ENCODE measurements at places on chromosomes 1 and 21. TPM values are rescaled to one million over a fixed set of nuclear protein-coding genes. Genes with fewer than 3 reads are reported as not detected.
A peak's percentile ranks its signal among the peaks of the same experiment; 100 is the strongest.

GRCh38 chr1:176462674-176463378, at the start of gene PAPPA2:
PAPPA2 (plus strand) TSS chr1:176463175; CDS start chr1:176556323, 93,148 bp downstream.
- DNase-seq: no peak

The SIPA1L2 gene
- 7.8 TPM for total RNA-seq

GRCh38 chr1:162538815-162539431, 22.6 kb upstream of the UAP1 start:
- no peak for DNase-seq

- DNase-seq: no peak
Measured at GRCh38 chr1:9691691-9692090, 40.2 kb downstream of the PIK3CD start.

The EDN2 gene
- not detected for total RNA-seq

- no peak for DNase-seq
Measured at GRCh38 chr1:223691121-223691520, 21.2 kb upstream of the CAPN2 start.

DNA sequence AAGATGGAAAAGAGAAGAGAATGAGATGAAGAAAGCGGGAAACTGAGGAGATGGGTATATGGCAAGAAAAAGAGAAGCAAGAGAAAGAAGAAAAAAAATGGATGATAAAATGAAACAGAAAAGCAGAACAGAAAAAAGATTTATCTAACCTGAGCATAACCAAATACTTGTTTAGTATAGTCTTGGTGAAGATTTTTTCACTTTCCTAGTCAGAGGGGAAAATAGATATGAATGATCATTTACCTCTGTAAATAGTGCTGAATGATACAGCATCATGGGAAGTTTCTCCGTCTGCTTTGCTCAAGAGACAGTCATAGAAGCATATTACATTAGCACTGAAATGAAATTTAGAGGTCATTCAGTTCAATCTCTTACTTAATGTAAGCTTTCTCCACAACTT, 36.1 kb upstream of the PLPPR4 start:
- no peak for DNase-seq

GRCh38 chr1:201584471-201585092, 45.7 kb downstream of the NAV1 start:
- no peak for DNase-seq

The KRTAP12-2 gene
- total RNA-seq: not detected

The LCE1C gene
- not detected for total RNA-seq

- DNase-seq: no peak
Measured at GRCh38 chr1:14945132-14946010, 208.2 kb upstream of the TMEM51 start.

DNA sequence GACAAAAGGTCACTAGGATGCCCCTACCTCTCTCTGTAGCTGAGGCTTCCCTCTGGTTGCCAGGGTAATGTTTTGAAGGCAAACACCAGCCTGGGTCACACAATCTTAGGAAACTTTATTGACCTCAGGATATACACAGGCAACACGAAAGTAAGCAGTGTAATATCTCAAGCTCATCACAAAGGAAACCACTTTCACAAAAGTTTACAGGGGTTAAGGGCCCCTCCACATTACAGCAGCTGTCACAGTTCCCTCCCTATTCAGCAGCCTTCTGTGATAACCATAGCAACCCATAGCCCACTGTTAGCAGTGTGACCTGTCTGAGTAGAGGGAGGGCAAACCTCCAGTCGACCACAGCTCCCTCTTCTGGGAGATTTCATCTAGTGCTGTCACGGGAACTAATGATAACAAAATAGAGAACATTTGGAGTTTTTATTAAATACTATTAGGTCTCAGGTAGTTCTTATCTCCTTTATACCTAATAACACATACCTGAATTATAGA, 149.8 kb downstream of the PTPRC start:
- DNase-seq: peak; percentile 65

GRCh38 chr1:27868932-27869718, 3.2 kb upstream of the THEMIS2 start:
- DNase-seq: peak; percentile 78

DNA sequence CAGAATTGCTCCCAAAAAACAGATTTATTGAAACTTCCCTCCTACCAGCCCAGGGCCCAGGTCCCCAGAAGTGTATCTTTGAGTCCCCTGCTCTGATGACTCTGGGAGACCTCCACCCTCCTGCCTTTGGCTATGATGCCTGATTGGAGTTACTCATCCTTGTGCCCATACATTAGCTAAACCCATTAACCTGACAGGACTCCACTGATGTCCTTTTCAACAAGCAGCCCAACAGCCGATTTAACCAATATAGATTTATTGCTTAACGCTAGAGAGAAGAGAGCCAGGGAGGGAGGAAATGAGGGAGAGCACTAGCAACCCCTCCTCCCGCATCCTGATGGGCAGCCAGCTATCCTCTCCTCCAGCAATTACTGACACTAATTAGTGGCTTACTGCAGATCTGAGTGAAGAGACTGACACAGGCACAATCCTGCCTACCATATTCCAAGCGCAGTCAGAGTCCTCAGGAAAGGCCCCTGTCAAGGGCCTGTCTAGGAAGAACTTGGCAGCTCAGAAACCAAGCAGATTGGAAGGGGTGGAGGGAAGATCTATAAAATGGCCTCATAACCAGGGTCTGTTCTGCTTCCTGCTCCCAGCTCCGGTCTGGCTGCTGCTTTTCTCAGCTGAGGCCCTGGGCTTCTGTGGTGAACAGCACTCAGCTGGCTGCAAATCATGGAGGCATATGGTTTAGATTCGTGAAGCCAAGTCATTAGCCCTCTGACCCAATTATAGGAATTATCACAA, 484.5 kb upstream of the DAB1 start:
- DNase-seq: no peak

- no peak for DNase-seq
Measured at GRCh38 chr1:177859572-177859971, 110.3 kb downstream of the SEC16B start.

GRCh38 chr1:3539707-3540425, 71.4 kb downstream of the MEGF6 start:
- no peak for DNase-seq

The AJAP1 gene
- not detected for total RNA-seq

DNA sequence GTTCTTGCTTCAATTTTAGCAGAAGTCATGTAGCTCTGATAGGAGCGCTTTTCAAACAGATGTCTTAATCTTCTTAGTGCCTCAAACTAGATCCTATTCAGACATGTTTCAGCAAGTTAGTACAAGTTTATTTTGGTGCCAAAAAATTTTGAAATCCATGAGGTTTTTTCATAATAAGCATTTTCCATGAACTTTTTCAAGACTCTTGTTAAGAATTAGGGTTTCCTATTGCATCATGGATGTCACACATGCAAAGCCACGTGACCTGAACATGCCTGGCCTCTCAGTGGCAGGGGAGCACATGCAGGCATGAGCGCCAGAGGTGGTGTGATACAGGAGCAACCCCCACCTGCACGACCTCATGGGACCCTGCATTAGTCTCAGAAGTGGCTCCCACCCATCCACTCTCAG, 67.6 kb downstream of the POFUT2 start:
- DNase-seq: no peak

The RCSD1 gene
- total RNA-seq: 161 TPM

GRCh38 chr1:182173808-182174512, 112.4 kb upstream of the ZNF648 start:
- no peak for DNase-seq

The UQCRH gene
- total RNA-seq: 450 TPM

The DYNLT4 gene
- total RNA-seq: not detected

GRCh38 chr1:21042929-21043605, 133.6 kb downstream of the EIF4G3 start:
- no peak for DNase-seq

The ASCL5 gene
- not detected for total RNA-seq

The YRDC gene
- 28.0 TPM for total RNA-seq

The NPPA gene
- total RNA-seq: not detected

The CLCNKB gene
- total RNA-seq: not detected

DNA sequence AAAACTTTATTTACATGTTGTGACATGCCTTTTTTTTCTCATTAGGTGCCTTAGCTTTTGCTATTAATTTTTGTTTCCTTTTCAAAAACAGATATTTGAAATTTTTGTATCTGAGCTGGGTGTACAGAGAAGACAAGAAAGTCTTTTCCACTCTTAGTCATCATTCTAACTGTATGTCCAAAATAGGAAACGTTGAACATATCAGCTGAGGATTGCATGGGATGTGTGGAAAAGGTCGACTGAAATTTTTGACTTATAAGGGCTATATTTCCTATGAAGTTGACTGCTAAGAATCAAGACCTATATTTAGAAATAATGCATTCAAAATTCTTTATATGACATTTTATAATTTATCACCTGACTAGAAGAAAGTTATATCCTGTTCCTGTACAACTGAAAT, 270.0 kb upstream of the ZRANB2 start:
- no peak for DNase-seq

DNA sequence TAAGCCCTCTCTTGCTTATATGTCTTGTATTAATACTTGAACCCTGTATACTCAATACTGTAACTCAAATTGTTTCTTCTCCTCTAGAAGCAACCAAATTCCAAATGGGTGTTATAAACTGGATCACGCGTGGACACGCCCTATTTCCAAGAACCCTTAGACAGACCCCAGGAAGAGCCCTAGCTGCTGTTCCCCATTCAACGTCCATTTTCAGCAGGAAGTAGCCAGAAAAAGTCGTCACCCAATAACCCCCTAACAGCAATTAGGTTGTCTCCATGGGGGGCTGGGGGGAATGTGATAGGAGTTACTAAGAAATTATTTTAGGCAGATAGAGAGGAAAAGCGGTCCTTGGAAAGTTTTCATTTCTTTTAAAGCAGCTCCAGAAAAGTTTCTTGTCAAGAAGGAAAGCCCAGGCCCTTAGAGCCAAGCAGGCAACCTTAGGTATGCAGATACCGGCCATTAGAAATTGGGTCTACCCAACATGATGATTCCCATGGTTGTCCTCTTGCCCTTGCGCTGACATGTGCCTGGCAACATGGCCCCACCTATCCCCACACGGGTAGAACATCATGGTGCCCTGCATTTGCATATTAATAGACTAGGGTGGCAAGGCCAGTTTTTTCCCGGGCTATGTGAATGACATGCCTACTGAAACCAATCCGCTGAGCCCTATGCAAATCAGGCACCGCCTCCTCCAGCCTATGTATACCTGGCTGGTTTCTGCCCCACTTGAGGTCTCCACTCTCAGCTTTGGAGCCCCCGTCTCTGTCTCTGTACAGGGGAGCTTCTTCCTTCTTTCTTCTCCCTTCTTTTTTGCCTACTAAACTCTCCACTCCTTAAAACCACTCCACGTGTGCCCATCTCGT, 4.0 kb upstream of the CD46 start:
- DNase-seq: peak; percentile 77

The OR2G6 gene
- not detected for total RNA-seq

- DNase-seq: no peak
Measured at GRCh38 chr1:222202831-222203230, 345.1 kb downstream of the HHIPL2 start.

The LCA5L gene
- total RNA-seq: 1.8 TPM

- DNase-seq: no peak
Measured at GRCh38 chr1:110713221-110713620, 38.5 kb upstream of the KCNA3 start.

- DNase-seq: no peak
Measured at GRCh38 chr1:163914785-163915413, 593.1 kb downstream of the NUF2 start.

GRCh38 chr21:39388811-39389155, 39.9 kb upstream of the HMGN1 start:
- DNase-seq: no peak

The ANXA9 gene
- 0.65 TPM for total RNA-seq

The ELAPOR1 gene
- total RNA-seq: 0.35 TPM

DNA sequence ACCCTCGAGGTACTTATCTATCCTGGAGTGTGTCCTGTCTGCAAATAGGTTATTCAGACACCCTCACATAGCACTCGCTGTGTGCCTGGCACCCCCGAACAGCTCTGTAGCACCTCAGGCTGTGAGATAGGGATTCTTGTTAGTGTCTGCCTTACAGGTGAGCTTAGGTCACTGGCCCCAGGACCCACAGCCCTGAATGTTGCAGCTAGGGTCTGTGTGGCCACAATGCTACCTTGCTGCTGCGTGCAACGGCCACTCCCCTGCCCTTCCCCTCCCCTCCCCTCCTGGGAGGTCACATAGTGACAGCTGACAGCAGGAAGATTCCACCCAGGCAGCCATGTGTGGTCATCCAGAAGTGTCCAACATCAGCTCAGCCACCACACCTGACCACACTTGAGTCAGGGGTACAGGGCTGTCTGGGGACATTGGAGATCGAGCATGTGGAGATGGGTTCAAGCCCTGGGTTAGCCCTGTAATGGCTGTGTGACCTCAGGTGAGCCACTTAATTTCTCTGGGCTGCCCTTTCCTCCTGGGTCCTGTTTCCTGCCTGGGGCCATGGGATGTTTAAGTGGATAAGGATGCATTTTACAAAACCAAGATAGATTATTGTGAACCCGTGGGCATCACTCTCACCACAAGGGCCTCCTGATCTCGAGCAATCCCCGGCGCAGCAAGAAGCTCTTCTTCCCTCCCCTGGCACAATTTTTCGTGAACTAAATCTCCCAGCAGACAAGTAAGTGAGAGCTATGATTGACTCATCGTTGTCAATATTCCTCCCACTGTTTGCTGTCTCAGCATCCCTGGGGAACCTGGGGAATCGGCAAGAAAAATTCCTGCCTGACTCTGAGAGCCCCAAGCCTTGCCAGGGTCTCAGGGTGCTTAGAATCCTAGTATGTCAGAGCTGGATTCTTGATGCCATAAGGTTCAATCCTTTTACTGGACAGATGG, 208.7 kb downstream of the PTPRU start:
- DNase-seq: no peak

DNA sequence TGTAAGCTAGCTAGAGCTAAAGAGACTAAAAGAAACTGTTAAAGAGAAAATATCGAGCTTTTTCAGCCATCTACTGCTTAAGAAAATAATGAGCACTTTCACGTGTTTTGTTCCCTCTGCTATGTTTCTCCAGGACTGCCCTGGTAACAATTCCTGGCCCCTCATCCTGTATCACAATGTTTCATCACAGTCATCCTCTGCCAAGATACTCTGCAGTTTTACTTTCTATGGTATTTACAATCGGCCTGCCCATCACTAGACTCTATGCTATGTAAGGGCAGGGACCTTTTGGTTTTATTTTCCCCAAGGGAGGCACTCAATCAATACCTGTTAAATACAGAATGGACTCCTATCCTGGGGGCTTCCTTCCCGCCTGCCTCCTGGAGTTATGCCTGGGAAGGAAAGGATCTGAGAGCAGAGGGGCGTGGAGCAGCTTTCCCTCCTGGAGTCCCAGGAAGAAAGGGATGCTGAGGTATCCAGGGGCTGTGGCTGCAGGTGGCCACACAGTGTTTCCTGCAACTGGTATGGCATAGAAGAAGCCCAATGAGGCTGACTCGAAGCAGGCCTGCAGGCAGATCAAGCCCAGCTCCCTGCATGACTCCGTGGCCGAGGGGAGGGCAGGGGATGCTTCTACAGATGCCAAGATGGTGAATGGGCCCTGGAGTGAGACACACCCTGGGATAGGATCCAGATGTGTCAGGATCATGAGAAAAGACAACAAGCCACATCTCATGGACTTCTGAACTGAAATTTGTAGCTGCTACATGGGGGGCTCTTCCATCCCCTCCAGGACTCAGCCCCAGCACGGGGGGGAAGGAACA, 52.9 kb downstream of the MATN1 start:
- DNase-seq: no peak
